ENCODE measurements at places on chromosomes 5 and 9.

DNA sequence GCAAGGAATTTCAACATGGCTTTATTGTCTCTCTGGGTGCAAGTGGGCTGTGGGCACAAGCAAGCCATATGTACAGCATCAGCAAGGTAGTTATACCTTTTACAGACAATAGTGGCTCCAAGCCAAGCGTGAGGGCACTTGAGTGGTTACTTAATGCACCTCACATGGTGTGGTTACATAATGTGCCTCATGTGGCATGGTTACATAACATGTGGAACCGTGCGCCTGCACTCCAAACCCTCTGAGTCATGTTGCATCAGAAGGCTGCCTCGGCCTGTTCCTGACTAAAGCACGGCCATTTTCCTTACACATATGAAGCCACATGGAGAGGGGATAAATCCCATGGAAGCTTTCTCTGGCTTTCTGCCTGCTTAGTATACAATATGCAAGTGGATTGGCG is 150.9 kb downstream of the OSTF1 start:
- no peak for DNase-seq

- no peak for DNase-seq
These were observed 867 bp downstream of the SYK start for GRCh38 chr9:90802386-90802985.

GRCh38 chr5:16899171-16899570 is 36.9 kb downstream of the MYO10 start:
- DNase-seq = no peak

GRCh38 chr9:34552606-34552981 is 29.8 kb upstream of the ENHO start:
- no peak for DNase-seq

DNA sequence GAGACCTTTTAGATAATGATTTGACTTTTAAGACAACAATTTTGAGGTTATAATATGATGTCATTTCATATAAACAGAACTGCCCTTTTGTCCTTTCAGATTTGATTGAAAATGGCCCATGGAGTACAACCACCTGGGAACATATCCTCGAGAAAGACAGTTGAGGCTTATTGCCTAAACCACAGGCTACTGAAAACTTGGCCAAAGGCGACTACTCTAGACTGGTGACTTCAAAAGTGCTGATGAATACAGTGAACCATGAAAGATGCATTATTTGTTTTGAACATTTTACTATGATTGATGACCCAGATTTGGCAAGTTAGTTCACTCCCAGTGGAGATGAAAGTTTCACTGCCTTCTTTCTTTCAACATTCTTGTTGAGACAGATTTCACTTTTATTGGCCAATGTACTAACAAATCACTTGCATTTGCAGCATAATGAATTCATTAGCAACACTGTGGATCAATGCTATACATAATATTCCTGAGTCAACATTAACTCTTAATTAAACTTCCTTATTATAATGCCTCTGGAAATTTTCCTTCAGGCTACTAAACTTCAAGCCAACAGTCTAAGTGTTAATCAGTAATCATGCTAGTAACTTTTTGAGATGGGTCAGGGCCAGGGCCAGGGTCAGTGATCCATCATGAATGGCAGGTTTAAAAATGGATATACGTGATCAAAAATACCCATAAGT is 480.3 kb downstream of the RAB3C start:
- no peak for DNase-seq

DNA sequence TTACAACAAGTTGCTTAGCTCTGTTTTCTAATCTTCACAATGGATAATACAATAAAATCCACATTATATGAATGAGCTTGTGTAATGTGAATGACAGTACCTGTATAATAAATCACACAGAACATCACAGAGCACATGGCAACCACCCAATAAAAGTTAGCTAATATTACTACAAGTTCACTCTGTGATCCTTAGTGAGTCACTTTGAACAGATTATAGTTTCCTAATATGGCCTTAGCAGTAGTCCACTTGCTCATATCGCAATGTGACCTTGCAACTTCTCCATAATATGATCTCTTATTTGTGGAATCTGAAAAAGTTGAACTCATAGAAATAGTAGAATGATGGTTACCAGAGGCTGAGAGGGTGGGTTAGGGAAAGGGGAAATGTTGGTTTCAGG is 361.3 kb downstream of the PTPRD start:
- no peak for DNase-seq

GRCh38 chr9:127463911-127464310 is 12.6 kb downstream of the LRSAM1 start:
- no peak for DNase-seq

DNA sequence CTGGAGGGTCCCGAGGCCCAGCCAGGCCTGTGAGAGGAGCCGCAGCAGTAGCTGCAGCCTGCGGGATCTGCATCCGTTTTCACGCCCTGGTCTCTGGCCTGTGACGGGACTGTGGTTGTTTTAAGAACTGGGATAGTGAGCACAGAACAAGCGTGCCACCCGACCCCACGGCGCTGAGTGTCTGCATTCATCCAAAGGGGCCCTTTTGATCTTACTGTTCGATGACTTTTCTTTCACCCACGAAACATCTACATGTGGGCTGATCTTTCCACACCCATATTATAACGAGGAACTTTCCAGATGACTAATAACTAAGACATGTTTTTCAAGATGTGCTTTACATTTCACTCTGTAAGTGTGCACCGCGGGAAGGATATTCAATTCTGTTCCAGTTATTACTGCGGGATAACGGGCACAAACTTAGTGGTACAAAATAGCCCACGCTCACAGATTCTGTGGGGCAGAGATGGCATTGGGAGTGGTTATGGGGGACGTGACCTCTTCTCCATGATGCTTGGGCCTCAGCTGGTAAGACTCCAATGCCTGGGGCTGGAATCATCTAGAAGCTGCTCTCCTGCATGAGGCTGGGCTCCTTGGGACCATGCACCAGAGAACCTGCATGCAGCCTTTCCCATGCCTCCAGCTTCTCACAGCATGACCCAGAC is 165.0 kb downstream of the SYK start:
- peak; percentile 73 for DNase-seq

Data from activated CD8-positive, alpha-beta memory T cell treated with anti-CD3 and anti-CD28 coated beads, Interleukin-2, amount 50 U/mL, for 48 hours (primary cell).